ENCODE measurements at places on chromosomes 6 and 20. TPM values are rescaled to one million over a fixed set of nuclear protein-coding genes. Genes with fewer than 3 reads are reported as not detected.

DNA sequence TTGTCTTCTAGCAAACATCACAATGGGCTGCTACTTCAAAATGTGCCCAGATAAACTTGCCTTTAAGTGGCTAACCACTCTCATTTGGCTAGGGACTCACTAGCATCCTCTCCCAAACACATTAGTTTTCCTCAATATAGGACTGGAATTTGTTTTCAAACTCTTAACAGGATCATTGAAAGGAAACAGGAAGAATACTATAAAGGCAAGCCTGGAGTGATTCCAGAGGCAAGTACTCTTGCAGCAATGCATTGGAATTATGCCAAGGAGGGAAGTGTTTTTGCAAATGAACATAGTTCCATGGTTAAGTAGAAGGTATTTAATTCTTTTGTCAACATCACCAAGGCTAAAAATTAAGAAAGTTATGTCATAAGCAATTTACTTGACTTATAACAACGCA lies 12.2 kb downstream of the EPHA7 start:
- no peak for DNase-seq

DNA sequence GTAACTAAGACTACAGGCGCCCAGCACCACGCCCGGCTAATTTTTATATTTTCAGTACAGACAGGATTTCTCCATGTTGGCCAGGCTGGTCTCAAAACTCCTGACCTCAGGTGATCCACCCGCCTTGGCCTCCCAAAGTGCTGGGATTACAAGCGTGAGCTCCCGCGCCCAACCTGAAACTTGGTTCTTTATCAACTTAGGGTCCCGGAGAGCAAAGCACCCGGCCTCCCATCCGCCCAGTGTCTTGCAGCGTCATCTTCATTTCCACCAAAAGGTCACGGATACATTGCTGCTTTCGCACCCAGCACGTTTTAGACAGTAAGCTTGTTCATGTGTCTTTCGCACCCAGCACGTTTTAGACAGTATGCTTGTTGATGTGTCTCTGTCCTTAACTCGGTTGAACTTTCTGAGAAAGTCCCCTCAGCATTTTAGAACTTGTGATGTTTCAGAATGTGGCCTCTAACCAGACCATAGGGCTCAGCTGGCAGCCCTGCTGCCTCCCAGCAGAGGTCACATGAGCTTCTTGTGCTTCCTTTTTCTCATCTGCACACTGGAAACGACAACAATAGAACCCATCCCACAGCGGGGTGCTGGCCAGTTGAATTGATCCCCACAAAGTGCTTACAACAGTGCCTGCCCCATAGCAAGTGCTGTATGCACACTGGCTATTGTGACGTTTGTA lies 48.8 kb downstream of the PRR18 start:
- DNase-seq, result no peak

GRCh38 chr6:99560668-99561067 lies 7.8 kb downstream of the CCNC start:
- DNase-seq, result no peak

- DNase-seq, result no peak
Measured at GRCh38 chr20:58623579-58624473, 27.3 kb upstream of the STX16 start.

DNA sequence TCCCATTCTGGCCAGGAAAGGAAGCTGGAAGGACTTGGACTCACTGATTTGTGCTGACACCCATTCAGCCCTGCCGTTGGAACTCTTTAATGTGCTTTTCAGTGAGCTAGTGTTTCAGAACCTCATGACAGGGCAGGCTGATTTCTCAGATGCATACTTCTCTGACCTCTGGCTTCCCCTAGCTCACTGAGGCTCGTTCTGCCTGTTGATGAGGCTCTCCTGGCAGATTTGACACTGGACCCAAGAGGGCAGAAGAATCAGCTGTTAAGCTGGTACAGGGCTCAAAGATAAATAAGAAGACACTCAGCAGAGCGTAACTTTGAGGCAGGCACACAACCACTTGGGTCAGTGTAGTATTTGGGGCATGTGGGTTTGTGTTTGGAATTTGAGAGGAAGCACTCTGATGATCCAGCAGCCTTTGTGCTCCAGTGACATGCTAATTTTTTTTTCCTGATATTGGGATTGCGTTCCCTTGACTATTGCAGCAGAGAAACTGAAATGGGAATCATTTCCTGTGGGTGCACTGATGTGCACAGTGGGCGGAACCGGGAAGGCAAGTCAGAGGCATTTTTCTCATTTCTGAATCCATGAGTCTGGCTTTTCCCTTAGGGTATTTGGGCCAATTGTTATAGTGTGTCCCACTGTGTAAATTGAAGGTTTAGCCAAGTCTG lies 80.2 kb downstream of the CARMIL1 start:
- DNase-seq, result no peak

DNA sequence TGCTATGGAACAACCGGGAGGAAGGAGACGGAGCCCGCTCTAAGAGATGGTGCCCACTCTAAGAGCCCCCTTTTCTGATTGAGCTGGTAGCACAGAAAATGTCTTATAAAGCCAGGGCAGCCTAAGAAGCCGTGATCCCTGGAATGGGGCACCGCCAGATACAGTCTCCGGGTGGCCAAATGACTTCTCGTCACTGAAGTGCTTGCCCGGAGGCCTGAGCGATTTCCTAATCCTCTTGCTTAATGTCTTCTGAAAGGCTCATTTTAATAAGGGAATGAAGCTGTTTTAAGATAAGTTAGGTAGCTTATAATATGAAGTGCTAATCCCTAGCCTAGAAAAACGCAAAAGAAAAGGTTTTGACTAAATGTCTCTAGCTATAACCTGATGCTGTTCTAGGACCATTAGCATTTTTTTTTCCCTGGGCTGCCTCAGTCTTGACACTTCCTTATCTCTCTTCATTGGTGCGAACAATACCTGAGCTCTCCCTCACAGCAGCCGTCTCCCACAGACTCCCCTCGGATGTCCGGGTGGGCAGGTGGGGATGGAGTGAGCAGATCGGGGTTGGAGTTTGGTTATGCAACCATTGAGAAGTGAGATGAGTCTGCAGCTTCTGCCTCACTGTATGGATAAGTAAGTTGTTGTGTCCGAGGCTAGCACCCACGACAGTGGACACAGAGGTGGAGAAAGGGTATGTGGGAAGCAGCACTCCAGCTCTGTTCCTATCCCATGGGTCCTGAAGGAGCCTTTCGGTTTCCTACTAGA lies 559.4 kb upstream of the AGPAT4 start:
- no peak for DNase-seq

- DNase-seq, result no peak
Measured at GRCh38 chr6:99933129-99933528, 60.9 kb downstream of the MCHR2 start.

TRAPPC3L gene
- polyA plus RNA-seq, result 0.14 TPM

DNA sequence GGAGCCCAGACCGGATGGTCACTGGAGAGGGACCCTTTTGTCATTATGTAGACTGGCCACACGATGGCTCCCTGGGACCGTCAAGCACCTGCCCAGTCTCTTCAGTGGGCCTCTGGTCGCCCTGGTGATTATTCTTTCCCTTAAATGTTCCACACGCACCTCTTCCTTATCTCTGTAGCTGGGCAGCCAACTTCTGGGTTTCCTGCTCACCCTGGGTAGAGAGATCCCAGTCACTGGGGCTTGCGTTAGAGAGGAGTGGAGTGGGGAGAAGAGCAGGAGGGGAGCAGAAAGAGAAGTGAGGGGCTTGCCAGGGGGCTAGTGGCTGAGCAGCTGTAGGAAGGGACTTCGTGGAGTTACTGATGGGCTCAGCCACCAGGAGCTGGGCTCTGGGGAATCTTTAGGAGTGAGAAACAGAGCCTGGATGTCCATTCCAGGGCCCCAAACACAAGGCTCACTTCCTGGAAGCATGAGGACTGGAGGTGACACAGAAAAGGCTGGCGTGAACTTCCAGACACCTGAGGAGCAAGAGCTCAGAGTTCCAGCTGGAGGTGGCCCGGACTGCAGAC lies 150.1 kb downstream of the DHX35 start:
- peak; percentile 45 for DNase-seq

LIN28B gene
- polyA plus RNA-seq, result 0.11 TPM

Data from left renal pelvis (tissue), 4 donors.